ENCODE measurements at places on chromosomes 12 and 14.

GRCh38 chr12:113232840-113233585 is 11.7 kb downstream of the TPCN1 start:
- peak overlapping the region; percentile 91 for H3K27ac ChIP-seq
- H3K4me3 ChIP-seq = peak overlapping the region; percentile 49
- no peak for DNase-seq
- H3K4me1 ChIP-seq = peaks cover 50% of the 10 kb centered on the region

- no peaks in the 10 kb centered on the region for H3K4me1 ChIP-seq
- no peaks in the 10 kb centered on the region for H3K27me3 ChIP-seq
- H3K4me3 ChIP-seq = no peak overlapping the region
- DNase-seq = no peak
- no peaks in the 10 kb centered on the region for H3K36me3 ChIP-seq
Observed at GRCh38 chr14:87185961-87186560, 806.9 kb downstream of the GALC start.

DNA sequence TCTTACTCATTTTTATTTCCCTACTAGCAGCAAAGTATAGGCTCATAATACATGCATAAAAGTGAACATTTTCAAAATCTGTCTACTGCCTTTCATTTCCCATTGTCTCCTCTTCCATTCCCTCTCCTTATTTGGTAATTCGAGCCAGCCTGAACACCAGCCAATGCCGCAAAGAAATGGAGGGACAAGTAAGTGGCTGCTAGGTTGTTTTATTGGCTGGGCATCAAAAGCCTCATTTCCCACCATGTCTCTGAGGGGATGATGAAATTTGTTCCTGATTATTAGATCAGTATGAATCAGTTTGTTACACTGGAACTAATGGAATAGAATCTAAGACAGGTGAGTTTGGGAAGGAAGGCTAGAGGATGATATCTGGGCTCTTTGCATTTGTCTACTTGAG is 143.5 kb downstream of the KCNA5 start:
- H3K36me3 ChIP-seq = no peaks in the 10 kb centered on the region
- peaks cover 7% of the 10 kb centered on the region for H3K27me3 ChIP-seq
- no peak overlapping the region for H3K4me3 ChIP-seq
- H3K27ac ChIP-seq = no peak overlapping the region

DNA sequence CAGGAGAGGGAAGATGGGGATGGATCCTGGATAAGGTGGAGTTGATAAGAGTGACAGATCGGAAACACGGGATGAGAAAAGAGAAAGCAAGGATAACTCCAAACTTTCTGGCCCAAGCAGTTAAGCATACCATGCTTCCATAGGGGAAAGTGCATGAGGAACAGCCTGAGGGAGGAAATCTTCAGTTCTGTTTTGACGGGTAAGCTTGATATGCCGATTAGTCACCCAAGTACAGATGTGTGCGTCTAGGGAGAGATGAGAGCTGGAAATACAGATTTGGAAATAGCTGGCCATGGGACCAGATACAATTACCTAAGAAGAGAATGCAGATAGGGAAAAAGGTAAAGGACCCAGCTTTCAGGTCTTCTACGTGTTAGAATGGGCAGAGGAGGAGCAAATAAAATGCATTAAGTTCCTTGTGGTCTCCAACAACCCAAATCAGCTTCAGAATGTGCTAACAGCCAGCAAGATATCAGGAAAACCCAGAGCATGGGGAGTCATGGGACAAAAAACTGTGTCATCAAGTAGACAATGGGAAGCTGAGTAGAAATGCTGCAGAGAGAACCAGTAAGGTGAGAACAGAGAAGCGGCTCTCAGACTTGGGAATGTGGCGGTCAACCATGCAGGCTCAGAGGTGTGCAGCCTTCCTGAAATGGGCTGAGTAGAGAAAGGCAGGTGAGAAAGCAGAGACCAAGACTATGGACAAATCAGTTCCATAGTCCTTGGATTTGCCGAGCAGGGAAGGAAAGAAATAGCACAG is 56.3 kb downstream of the PPP1R36 start:
- peaks cover 10% of the 10 kb centered on the region for H3K4me1 ChIP-seq
- H3K27me3 ChIP-seq = no peaks in the 10 kb centered on the region
- H3K4me3 ChIP-seq = no peak overlapping the region
- H3K36me3 ChIP-seq = no peaks in the 10 kb centered on the region
- no peak for DNase-seq

DNA sequence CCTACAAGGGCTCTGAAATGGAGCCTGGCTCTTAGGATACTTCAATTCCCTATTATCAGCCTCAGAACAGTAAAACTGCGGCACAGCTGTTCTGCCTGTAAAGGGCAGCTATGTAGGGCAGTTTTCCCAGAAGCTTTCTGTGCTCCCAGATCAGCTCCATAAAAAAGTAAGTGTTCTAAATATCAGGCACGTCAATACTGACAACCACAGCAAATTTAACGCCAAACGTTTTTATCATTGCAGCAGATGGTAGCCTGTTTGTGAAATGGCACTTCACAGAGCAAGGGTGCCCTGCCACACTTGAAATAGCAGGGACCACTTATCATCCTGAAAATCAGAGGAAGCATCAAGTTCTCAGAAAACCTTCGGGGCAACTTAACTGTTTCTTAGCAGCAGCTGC is 54.8 kb upstream of the PTHLH start:
- DNase-seq = no peak
- no peak overlapping the region for H3K27ac ChIP-seq
- H3K4me1 ChIP-seq = peaks cover 19% of the 10 kb centered on the region
- H3K36me3 ChIP-seq = no peaks in the 10 kb centered on the region

DNA sequence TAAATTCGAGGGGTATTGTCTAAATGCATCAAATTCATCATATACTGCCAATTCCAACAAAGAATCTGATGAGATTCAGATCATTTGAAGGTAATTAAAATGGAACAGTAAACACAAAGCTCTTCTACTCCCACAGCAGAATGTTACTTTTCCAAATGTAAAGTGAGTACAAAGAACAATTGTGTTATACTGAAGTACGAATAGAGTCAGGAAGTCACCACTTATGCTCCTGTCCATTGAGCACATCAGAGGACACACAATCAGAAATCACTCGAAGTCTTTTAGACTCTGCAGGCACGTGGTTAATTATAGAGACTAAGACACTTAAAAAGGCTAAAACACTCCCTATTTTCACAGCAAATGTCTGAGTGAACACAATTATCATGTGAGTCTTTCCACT is 388.5 kb upstream of the MIS18BP1 start:
- no peak for DNase-seq
- no peak overlapping the region for H3K4me3 ChIP-seq
- H3K4me1 ChIP-seq = peaks cover 5% of the 10 kb centered on the region
- no peaks in the 10 kb centered on the region for H3K27me3 ChIP-seq
- H3K27ac ChIP-seq = no peak overlapping the region

- H3K4me1 ChIP-seq = no peaks in the 10 kb centered on the region
- no peak overlapping the region for H3K4me3 ChIP-seq
- no peak for DNase-seq
Observed at GRCh38 chr12:24177889-24178288, 228.4 kb upstream of the SOX5 start.

DNA sequence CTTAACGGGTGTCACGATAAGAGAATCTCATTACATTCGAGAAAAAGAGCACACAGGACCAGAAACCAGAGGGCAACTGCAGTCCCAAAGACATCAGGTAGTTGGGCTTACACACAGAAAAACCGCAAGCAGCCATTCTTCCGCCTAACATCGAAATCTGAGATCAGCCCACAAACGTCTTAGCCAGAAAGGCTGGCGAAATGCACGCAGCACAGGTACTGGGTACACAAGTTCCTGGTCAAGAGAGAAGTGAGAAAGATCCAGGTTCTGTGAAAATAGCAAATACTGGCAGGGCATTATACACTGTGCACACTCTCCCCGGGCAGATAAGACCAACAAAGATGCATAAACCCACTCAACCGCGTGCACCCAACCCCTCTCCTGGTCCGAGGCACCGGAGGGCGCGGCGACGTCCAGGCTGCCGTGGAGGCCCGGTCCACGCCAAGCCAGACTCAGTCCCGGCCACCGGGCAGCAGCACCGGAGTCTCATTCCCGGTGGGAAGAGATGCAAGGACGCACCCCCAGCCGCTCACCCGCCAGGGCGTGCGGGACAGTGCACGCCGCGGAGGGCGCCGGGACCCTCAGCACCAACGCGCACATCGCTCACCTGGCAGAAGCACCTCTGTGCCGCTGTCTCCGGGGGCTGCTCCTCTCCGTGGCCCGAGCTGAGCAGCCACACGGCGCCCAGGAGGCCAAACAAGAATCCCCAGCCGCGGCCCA is 437 bp downstream of the ERO1A start:
- peaks cover 21% of the 10 kb centered on the region for H3K4me1 ChIP-seq
- H3K27ac ChIP-seq = peak overlapping the region; percentile 87
- no peaks in the 10 kb centered on the region for H3K36me3 ChIP-seq
- DNase-seq = no peak

GRCh38 chr12:4809013-4809448 is 88.8 kb downstream of the GALNT8 start:
- peaks cover 5% of the 10 kb centered on the region for H3K4me1 ChIP-seq
- H3K27me3 ChIP-seq = peaks cover 48% of the 10 kb centered on the region
- no peaks in the 10 kb centered on the region for H3K36me3 ChIP-seq
- no peak overlapping the region for H3K27ac ChIP-seq

Data from osteocyte (in vitro differentiated cells).